Left renal cortex interstitium (tissue), 4 donors: ENCODE measurements at places on chromosomes 1 and 21. TPM values are rescaled to one million over a fixed set of nuclear protein-coding genes. Genes with fewer than 3 reads are reported as not detected.

The SLC44A5 gene
- 9.8 TPM for polyA plus RNA-seq

DNA sequence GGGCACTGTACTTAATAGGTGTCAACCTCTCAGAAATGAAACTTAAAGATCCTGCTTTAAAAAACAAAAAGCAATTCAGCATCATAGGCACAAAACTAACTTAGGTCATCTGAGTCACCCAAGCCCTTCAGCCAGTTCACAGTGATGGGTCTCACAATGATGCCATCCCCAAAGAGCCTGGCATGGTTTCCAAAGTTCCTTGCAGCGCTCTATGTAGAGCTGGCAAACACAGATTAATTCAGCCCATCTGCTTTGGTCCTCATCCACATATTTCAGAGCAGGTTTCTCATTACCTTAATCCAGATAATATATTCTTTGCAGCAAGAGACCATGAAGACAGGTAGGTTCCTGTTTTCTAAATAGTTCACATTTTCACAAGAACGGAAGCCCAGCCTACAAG is 14.6 kb upstream of the PLA2G2C start:
- DNase-seq: no peak

- peak; percentile 41 for DNase-seq
These were observed 50.0 kb downstream of the TBCE start for GRCh38 chr1:235417086-235417697.

The NES gene
- polyA plus RNA-seq: 165 TPM

The HHAT gene
- 13.8 TPM for polyA plus RNA-seq

DNA sequence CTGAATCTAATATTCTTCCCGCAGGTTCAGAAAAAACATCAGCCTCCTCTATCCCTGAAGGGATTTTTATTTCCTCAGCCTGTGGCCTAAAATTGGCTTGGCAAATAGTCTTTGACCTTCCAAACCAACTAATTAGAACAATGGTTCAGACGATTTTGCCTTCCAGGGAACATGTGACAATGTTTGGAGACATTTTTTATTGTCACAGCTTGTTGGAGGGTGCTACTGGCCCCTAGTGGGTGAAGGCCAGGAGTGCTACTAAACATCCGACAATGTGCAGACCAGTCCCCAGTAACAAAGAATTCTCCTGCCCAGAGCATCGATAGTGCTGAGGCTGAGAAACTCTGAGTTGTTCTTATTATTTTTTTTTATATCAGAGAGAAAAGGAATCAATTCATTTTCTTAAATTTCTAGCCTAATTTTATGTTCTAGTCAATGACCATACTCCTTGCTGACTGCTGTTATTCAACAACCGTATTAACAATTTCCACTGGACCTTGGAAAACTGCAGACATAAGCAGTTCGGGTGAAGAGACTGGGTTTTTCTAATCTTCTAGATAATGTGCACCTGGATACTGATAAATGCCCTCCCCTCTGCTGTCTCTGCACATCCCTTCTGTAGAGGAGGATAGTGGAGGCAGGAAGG is 280.7 kb downstream of the LMX1A start:
- DNase-seq: no peak

The AKT3 gene
- 23.8 TPM for polyA plus RNA-seq
